ENCODE measurements at places on chromosomes 4 and X.

GRCh38 chrX:47194194-47194787 is 662 bp downstream of the UBA1 start:
- no peak for DNase-seq

GRCh38 chr4:101205916-101206315 is 141.4 kb downstream of the PPP3CA start:
- peak; percentile 60 for DNase-seq

DNA sequence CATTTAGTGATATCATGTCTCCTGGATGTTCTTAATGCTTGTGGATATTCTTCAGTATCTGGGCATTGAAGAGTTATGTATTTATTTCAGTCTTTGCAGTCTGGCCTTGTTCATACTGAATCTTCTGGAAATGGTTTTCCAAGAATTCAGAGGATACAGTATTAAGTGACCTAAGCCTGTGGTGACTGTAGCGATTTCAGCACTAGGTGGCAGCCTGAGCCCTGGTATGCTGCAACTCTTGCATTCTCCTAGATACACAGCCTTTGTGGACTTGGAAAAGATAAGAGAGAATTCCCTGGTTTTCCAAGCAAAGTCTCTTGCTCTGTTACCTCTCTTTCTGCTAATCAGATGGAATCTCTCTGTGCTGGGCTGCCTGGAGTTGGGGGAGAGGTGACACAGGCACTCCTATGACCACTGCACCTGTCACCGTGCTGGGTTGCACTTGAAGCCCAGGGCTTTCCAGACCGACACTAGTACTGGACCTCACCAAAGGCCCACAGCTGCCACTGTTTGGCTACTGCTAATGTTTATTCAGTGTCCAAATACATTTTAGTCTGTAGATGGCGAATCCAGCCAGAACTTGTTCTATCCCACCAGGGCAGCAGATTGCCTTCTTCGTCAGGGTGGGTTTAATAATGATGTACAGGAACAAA is 19.3 kb upstream of the SPIN2A start:
- DNase-seq: no peak

- DNase-seq: no peak
Measured at GRCh38 chr4:150321113-150321512, 242.9 kb downstream of the DCLK2 start.

DNA sequence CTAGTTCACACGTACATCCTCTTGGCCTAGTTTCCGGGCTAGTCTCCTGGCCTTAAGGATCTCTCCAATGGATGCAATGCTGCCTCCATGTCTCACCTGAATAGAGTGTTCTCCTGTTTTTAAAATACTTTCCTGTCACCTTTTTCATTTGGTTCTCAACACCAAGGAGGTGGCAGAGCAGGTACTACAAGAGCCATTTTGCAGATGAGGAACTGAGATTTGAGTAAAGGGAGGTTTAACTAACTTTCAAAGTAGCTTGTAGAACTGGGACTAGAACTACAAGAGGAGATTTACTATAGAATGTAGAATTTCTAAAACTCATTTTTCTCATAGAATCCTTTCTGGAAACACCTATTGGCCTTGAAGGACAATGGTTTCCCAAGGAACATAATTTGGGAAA is 97.6 kb upstream of the AP1S2 start:
- DNase-seq: no peak

DNA sequence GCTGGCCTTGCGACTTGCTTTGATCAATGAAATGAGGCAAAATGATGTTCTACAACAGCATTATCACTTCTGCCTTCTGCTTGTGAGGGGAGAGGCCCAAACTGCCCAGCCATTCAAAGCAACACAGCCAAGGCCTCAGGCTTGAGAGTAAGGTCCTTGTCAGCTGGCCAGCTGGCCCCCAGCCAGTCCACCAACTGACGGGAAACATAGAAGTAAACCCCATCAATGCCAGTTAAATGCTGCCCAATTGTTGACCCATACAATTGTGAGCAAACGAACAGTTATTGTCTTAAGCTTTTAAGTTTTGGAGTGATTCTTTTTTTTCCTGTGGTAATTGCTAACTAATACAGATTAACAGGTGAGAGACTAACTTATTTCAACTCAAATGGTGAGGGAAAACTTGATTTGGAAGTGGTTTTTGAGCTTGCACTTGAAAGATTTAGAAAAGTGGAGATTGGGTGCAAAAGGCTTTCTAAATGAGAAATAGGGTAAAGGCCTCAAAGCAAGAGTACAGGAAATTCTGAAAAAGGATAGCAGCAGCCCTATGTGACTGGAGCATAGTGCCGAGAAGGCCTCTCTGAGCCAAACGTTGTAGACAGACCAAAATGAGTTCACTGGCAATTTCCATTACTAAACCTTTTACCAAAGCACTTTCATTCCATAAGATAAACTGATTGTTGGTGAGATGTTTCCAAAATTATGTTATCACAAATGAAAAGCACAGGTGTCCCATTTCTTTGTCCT is 66.9 kb downstream of the ARHGEF38 start:
- DNase-seq: no peak

DNA sequence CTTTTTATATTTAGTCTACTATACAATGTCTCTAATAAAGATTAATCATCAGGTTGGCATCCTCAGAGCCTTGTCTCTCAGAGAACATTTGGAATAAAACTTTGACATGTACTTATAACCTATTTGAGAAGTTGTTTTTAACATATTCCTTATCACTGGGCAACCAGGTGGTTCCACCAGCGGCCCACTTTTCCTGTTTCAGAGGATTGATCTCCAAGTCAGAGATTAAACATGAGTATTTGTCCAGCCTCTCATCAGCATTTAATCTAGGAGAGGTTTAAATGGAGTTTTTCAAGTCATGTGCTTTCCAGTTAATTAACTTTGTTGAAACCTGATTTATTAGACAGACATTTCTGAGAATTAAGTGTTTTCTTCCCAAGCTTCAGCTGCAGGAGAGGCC is 345.5 kb downstream of the GRXCR1 start:
- DNase-seq: no peak

DNA sequence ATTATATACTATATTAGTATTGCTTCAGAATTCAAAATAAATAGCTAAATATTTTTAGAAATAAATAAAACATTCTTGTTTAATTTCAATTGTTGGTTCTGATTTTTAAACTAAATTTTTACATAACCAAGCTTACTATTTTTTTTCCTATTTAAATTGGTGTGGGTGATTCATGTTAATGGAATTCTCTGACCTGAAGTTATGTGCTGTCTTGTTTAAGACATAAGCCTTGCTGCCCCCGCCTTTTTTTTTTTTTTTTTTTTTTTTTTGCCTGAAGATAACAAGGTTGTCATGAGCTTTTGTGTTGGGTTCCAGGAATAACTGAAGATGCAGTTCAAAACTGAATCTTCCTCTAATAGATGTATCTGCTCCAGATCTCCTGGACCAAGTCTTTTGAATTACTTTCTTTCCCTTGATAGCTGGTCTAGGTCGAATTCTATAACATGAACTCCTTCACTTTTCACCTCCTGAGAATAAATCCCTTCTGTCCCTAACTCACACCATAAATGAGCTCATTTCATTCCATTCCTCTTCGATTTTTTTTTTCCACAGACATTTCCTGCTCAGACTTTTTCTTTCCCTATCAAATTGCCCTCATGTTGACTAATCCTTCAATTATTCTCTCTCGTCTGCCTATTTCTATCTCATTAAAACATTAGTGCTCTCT is 261.5 kb upstream of the FTHL17 start:
- DNase-seq: no peak

GRCh38 chr4:6121276-6121850 is 79.0 kb downstream of the JAKMIP1 start:
- DNase-seq: no peak

GRCh38 chr4:114365591-114365990 is 233.0 kb upstream of the UGT8 start:
- DNase-seq: no peak

- peak; percentile 8 for DNase-seq
Measured at GRCh38 chr4:106502106-106502699, 133.6 kb upstream of the GIMD1 start.

GRCh38 chr4:2662598-2662997 is 93.5 kb downstream of the TNIP2 start:
- no peak for DNase-seq

DNA sequence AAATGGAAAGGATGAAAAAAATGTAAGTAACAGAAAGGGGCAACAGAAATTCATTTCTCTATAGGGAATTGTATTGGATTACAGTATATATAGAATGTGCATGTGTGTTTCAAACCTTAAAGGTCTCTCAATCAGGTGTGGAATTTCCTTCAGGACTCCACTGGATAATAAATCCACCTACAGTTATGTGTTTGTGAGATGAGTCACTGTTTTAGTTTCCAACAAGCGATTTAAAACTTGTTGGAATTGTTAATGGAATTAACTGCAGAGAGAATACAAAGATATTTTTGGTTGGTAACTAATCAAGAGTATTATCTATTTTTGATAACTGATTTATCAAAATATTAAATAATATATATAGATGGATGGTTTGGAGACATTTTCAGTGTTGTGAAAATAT is 32.8 kb downstream of the CEP44 start:
- no peak for DNase-seq

DNA sequence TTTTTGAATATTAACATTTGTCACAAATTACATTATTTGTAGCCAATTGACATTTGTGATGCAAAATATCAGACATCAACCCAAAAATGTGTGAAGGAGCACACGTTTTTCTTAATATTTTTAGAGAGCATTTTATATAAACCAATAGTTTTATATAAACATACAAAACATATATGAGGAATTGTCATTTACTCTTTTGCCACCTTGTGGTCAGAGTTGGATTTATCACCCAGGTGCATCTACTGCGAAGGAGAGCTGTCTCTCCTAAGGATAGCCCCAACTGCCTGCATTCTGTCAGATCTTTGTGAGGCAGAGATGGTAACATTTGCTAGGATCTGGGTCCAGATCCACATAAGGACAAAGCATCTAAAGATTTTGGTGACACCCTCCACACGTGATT is 2.5 kb upstream of the USP27X start:
- no peak for DNase-seq

DNA sequence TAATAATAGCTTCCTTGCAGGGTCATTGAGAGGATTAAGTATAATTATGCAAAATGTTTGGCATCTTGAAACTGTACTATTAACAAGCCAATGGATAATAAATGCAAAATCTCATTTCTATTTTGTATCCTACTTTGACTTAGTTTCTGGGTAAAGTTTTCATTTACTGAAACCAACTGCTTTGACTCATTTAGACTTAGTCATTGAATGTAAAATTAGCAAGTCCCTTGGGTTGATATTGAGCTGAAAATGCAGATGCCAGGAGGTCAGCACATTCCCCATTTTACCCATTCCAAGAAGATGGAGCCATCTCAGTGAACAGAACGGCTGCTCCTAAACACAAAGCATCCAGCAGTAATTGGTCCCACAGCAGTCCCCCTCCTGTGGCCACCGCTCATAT is 74.7 kb upstream of the GATB start:
- no peak for DNase-seq

DNA sequence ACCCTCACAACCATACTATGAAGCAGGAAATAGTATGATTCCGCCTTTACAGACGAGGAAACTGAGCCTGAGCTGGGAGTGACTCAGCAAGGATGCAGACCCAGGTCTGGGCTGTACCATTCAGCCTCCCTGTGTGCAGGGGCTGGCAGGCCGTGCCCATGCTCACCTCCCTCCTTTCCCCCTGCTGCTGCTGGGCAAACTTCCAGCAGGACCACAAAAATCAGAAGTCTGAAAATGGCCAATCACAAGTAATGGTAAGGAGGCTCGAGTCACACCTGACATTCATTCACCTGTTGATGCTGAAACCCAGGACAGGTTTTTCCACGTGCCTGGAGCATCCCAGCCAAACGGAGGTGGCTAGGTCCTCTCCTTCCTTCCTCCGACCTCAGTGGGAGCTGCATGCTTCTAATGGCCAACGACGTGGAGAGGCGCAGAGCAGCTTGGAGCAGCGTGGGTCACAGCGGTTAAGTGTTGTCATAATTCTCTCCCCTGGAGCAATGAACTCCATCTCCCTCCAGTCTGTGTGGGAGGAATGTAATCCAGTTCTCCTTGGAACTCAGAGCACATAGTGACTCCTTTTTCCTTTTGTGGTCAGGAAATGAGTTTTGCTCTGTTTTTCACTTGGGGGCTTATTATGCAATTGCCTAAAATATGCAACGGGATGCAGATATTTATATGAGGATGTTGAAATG is 371.7 kb downstream of the BCOR start:
- no peak for DNase-seq

DNA sequence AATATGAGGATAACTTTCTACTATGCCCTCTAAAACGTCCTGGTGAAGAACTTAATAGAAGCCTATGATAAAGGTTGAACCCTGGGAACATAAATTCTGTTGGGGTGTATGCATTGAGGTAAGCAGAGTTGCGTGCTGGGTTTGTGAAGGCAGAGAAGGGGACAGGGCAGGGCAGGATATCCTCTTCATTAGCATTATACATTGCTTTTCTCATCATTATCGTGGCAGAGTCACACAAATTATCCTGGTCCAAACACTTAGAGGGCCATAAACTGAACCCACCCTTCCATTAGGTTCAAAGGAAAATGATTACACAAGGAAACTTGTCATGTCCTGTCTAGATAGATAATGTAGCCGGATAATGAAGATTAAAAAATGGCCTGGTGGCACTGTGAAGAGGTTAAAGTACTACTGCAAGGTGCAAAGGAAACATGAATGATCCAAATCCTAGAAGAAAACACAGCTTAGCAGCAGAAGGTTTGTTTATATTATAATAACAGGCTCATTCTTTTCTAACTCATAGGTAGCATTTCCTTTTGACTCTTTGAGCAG is 189.1 kb downstream of the SPCS3 start:
- no peak for DNase-seq

DNA sequence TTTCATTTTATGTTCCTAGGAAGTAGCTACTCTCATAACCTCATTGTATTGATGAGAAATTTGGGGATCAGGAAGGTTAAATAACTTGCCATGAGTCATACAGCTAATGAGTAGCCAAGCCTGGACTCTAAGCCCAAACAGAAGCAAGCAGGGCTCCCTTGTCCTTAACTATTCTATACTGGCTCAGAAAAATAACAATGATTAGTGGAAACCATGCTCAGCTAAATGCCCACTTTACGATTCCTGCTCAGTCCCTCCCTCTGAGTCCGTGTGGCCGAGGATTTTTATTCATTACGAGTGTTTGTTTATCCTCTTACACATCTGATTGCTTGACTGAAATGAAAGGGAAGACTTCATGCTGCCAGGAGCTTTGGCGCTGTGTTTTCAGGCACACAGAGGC is 100.9 kb downstream of the SLC34A2 start:
- DNase-seq: no peak

GRCh38 chrX:39335513-39336235 is 534.4 kb downstream of the MID1IP1 start:
- DNase-seq: no peak

DNA sequence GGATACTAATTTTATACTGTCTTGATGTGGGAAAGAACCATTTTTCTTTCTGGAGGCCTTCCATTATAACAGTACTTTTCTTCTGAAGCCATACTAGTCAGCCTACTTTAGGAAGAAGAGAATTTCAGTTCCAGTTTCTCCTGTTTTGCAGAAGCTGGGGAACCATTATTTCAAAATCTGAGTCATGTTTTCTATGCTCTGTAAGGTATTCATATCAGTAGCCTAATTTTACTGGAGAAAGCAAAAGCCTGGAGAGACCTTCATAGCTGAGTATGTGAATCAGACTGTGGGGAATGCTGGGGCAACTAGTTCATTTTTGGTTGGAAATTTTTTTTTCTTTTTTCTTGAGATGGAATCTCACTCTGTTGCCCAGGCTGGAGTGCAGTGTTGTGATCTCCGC is 22.4 kb downstream of the AFF1 start:
- no peak for DNase-seq

Data from T-cell (primary cell).